ENCODE measurements at places on chromosomes 12 and 14.

DNA sequence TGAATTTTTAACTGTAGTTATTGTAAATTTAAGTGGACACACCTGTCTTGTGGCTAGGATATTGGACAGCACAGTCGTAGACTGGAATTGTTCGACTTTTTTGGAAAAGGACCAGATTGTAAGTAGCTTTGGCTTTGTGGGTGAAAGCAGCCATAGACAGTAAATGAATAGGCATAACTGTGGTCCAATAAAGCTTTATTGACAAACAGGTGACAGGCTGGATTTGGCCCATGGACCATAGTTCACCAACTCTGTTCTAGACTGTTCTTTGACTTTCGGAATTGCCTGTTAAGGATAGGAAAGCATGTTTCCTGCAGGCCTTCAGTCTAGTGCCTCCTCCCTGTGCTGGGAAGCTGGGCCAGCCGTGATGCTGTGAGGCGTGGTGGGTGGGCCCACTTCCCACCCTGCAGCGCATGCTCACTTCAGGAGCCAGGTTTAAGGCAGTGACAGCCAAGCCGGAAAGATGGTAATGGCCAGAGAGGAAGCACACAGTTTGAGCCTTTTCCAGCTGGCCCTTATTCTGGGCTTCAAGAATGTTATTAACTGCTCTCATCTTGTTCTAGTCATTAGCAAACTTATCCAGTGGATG is 51.8 kb downstream of the PPP2R5C start:
- no peak for DNase-seq

GRCh38 chr14:68257969-68258368 is 438.4 kb downstream of the RAD51B start:
- DNase-seq, result no peak

- DNase-seq, result no peak
Measured at GRCh38 chr12:42262271-42262670, 24.2 kb upstream of the YAF2 start.

DNA sequence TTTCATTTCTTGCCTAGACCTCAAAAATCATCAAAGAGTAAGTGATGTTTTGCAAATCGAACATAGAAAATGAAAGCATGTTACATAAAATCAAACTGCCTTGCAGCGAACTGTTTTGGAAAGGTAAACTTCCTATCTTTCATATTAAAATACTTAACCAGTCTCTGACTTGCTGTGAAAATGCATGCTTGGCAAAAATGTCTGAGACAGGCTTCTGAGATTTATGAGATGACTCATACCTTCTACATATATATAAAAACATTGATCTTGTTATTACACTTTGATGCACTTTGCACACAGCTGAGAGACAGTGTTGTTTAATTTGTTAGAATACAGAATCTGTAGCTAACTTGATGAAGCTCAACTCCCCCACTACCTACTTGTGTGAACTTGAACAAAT is 179.1 kb downstream of the KITLG start:
- DNase-seq, result no peak

Data from CD14-positive monocyte (primary cell).